Brain (organoid and tissue), 16 donors: ENCODE measurements at places on chromosomes 4 and X.

DNA sequence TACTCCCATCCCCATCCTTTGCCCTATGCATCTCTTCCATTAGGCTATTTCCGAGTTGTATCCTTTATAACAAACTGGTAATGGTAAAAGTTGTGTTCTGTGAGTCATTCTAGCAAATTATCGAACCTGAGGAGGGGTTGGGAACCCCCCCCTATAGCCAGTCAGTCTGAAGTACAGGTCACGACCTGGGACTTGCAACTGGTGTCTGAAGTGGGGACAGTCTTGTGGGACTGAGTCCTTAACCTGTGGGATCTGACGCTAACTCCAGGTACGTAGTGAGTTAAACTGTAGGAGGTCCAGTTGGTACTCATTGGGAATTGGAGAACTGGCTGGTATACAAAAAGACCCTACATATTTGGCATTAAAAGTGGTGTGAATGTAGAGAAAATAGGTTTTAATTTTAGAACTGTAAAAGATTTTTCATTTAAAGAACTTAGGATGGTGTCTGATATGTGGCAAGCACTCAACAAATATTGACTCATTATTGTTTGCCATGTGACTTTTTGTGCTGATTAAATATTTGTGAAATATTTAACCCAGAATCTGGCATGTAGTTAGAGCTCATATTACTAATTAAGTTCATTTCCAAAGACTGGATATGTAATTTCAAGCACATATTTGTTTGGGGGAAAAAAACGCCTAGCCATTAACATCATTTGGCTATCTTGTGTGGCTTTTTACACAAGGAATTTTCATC lies 50.7 kb downstream of the CHST7 start:
- DNase-seq, result no peak

DNA sequence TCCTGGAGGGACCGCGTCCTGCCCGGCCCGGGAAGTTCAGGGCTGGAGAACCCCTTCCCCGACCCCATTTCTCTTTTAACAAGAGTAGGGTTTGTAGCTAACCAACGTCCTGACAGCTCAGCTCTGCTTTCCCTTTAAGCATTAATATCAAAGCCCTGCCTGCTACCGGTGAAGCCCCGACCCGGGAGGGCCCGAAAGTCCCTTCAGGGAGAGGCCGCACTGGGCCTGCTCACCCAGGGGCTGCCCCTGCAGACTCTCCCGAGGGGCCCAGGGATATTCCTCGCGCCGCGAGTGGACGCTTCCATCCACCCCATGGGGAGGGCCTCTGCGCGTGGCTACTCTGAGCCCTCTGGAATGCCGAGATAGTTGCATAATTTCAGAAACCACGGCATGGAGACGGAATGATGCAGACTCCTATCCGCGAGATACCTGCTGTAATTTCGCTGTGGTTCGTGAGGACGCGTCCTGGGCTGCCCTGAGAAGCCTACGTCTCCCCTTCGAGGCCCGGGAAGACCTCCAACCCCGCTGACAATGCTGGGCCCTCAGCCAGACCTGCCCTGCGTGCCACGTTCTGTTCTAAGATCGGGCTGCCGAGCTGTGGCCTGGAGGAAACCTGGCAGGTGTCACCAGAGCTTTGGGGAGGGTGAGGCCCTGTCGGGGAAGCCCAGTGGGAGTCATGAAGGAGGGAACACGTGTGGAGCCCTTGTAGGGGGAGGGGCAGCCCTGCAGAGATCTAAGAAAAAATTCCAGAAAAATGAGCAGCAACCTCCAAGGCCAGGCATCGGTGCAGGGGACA lies 999 bp upstream of the CTBP1 start:
- DNase-seq, result peak; percentile 22

GRCh38 chr4:150944660-150945059 lies 70.4 kb downstream of the LRBA start:
- no peak for DNase-seq

- no peak for DNase-seq
Observed at GRCh38 chr4:182354106-182354505, 110.9 kb downstream of the TENM3 start.

DNA sequence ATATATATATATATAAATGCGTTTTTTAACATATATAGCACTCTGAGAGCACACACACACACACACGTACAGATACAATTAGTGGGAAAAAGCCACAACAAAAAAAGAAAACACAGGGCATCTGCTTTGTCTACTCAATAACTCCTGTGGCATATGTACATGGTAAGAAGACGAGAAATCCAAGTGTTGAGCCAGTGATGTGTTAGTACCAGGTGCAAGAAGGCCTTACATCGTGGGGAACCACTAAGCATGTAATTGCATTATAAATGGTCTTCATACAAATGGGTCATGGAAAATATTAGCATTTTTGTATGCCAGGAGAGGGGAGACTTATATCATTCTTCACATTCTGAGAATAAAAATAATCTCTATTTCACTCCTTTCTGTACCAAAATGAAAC lies 62.7 kb upstream of the FAM47B start:
- no peak for DNase-seq

DNA sequence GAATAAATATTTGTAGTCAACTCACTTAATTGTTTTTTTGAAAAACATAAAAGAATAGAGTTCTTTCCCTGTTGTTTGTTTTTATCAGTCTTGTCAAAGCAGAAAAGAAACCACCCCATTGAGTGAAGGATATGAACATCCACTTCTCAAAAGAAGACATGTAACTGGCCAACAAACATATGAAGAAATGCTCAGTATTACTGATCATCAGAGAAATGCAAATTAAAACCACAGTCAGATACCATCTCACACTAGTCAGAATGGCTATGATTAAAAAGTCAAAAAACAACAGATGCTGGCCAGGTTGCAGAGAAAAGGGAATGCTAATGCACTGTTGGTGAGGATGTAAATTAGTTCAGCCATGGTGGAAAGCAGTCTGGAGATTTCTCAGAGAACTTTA lies 326.1 kb upstream of the EMCN start:
- DNase-seq, result peak; percentile 72

GRCh38 chrX:17380221-17380620 lies 5.2 kb downstream of the NHS start:
- DNase-seq, result no peak

DNA sequence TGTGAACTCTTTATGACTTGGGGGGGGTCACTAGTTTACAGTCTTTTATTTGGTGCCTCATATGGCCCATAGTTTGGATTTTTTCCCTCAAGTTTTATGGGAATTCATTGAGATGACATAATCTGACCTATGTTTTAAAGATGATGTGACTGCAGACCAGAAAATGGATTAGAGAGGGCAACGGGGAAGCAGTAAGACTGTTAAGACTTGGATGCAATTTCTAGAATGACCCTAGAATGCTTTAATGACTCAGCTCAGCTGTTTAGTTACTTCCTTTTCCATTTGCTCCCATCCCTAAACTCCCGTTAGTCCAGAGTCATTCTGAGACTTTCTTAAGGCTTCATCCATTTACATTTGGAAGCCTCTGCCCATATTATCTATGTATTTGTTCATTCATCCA lies 59.9 kb upstream of the PDGFRA start:
- DNase-seq, result no peak

GRCh38 chrX:138775517-138775916 lies 64.0 kb upstream of the FGF13 start:
- peak; percentile 77 for DNase-seq

DNA sequence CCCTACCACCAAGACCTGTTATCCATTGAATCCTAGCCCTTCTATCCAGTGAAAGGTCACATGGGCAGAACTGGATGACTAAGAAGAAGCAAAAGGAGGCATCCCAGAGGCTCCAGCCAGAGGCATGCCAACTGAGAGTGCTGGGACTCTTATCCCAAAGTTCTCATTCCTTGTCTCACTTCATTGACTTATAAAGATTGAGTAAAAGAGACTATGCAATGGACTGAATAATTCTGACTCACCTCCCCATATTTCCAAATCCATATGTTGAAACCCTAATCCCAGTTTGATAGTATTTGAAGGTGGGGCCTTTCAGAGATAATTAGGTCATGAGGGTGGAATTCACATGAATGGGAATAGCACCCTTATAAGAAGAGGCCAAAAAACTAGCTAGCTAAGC lies 131.4 kb downstream of the COL25A1 start:
- DNase-seq, result no peak

- no peak for DNase-seq
Observed at GRCh38 chrX:53654376-53654775, 32.1 kb downstream of the HUWE1 start.

- no peak for DNase-seq
Observed at GRCh38 chr4:180054291-180054690, 2188.9 kb upstream of the TENM3 start.

GRCh38 chr4:42412251-42412650 lies 15.0 kb downstream of the SHISA3 start:
- no peak for DNase-seq

GRCh38 chr4:109472343-109472761 lies 38.7 kb downstream of the SEC24B start:
- no peak for DNase-seq

DNA sequence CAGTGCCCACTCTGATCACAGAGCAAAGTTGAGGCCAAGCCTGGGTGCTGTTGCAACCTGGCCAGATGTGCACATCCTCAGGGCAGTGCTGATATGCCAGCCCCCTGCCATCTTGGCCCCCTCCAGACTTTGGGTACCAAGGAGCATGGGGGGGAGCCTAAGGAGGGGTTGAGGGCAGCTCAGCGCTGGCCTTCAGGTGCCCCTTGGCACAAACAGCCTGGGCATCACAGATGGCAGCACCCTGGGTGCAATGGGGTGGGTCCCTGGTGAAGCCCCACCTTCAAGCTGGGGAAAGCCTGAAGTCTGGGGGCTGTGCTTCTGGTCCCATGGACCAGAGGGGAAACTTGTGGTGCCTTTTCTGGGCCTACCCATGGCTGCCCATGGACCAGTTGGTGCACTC lies 163.0 kb downstream of the FAM47A start:
- no peak for DNase-seq

DNA sequence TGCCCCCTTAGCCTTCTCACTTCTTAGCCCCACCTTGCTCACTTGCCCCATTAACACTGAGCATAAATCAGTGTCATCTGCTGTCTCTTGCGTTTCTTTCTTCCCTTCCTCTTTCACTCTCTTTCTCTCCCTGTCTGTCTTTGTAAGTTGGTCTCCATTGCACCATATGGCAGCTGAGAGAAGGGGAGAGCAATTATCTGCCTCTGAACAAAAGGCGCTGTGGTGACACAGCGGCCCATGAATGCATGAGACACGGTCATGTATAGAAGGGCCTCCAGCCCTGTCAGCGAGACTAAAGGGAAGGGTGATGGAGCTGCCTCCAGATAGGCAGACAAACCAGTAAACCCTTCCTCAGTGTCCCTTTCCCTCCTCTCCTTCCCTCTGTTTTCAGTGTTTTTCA lies 88.8 kb upstream of the PCDH18 start:
- peak; percentile 82 for DNase-seq

DNA sequence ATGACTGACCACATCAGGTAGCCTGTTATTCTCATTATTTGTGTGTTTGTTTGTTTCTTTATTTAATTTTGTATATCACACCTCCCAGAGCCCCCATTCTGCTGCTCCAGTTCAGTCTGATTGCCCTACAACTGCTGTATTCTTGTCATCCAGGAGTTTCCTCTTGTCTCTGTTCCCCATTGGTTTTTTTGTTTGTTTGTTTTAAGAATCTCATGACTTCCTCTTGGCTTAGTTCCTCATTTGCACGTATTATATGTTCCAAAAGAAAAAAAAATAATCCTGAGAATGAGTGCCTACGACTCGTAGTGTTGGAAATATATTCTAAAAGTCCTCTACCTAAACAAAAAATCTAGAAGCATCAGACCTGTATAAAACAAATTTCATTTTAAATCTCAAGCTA lies 142.3 kb upstream of the SLIT2 start:
- no peak for DNase-seq

DNA sequence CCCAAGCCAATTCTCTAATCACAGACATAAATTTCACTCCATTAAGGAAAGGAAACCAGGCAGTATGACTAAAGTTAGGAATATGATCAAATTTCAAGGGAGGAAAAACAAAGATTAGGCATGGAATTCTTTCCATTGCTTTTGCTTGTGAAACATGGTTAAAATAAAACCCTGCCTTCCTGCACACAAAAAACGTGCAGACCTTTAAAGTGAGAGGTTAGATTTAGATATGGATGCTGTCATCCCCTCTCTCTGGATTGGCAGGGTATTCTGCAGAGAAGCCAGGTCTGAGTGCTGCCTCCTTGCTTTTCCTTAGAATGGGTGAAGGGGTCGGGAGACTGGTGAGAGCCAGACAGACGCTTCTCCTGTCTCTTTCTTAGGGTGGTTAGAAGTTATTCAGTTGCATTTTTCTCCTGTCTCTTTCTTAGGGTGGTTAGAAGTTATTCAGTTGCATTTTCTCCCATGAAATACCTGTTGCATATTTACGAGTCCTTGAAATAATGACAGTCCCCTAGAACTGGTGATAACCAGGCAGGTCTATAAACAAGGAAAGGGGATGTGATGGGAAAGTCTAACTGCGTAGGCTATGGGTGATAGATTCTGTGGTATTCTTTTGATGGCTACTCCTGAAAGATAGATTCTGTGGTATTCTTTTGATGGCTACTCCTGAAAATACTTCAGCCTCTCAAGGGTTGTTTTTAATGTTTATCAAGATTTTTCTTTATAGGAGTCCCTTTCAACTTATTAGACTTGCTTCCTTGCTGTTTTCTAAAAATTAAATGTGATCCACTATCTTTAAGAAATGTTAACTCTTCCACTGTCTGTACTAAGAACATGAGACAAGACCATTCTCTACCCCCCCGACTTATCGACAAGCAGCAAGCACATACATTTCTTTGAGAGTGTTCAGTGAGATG lies 163.6 kb downstream of the SPRY1 start:
- no peak for DNase-seq

GRCh38 chrX:137387646-137388045 lies 178.3 kb upstream of the ZIC3 start:
- DNase-seq, result no peak

GRCh38 chr4:10490996-10491395 lies 33.8 kb upstream of the ZNF518B start:
- DNase-seq, result no peak

GRCh38 chr4:116387937-116388474 lies 697.4 kb downstream of the TRAM1L1 start:
- DNase-seq, result no peak

DNA sequence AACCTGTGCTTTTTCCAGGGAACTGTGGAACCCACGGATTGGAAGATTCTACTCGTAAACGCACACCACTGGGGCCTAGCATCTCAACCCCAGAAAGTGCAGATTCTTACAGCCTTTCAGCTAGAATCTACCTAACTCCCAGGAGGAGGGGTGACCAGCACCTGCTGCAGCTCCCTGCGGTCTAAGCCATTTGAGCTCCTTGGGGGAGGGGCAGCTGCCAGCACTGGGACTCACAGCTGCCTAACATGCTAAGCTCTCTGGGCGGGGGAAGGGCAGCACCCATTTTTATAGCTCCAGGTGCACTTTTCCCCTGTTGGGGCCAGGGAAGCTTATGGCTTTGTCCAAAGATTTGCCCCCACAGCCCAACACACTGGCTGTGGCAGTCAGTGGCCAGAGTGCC lies 595.7 kb upstream of the EPHA5 start:
- no peak for DNase-seq

GRCh38 chr4:1086011-1086410 lies 27.4 kb downstream of the RNF212 start:
- DNase-seq, result no peak

DNA sequence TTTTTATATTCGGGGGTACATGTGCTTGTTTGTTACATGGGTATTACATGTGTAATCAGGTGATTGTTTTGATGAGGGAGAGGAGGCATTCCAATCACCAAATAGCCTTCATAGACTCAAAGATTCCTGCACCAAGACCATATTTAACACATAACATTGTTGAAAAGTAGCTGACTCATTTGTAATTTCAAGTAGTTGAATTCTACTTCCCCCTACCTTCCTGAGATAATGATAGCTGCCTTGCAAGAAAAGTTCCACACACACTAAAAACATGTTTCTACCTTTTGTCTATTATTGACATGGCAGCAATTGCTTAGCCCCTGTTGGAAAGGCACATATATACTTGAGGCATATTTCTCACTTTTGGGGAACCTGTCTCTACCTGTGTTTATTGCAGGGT lies 16.1 kb downstream of the PGAM4 start:
- DNase-seq, result no peak
